ENCODE measurements at places on chromosomes 11 and 22. TPM values are rescaled to one million over a fixed set of nuclear protein-coding genes. Genes with fewer than 3 reads are reported as not detected.

The SAA4 gene
- total RNA-seq, result not detected

The RDX gene
- 30.4 TPM for total RNA-seq

The KDM4E gene
- not detected for total RNA-seq

The TRIM6 gene
- 1.5 TPM for total RNA-seq

The PRR33 gene
- total RNA-seq, result not detected

The PANX2 gene
- total RNA-seq, result 0.11 TPM

The ANKK1 gene
- total RNA-seq, result 2.4 TPM

The KCNC1 gene
- not detected for total RNA-seq

The OR2AT4 gene
- total RNA-seq, result not detected

The GLYATL1B gene
- total RNA-seq, result not detected

The ARHGAP8 gene
- 2.9 TPM for total RNA-seq

The PKP3 gene
- total RNA-seq, result 0.30 TPM

The CDC45 gene
- 54.2 TPM for total RNA-seq

The UPB1 gene
- 0.34 TPM for total RNA-seq

The SOX10 gene
- not detected for total RNA-seq

The CECR2 gene
- total RNA-seq, result 0.06 TPM

The NCAPH2 gene
- 126 TPM for total RNA-seq

The SYNGR1 gene
- 31.6 TPM for total RNA-seq

The KRTAP5-9 gene
- total RNA-seq, result not detected

The DDB1 gene
- 168 TPM for total RNA-seq

The MMP1 gene
- not detected for total RNA-seq

The SLC6A5 gene
- not detected for total RNA-seq

The SCGB1C1 gene
- not detected for total RNA-seq

The HEPHL1 gene
- total RNA-seq, result not detected

The RAG2 gene
- total RNA-seq, result not detected

The SLC22A8 gene
- not detected for total RNA-seq

The CHRNA10 gene
- total RNA-seq, result 3.2 TPM

The C11orf24 gene
- 23.1 TPM for total RNA-seq
